MCF 10A (cell line): ENCODE measurements at places on chromosomes 1 and 21.

GRCh38 chr1:42592811-42593210 lies 65.4 kb upstream of the PPIH start:
- no peak for DNase-seq

GRCh38 chr1:67677408-67677807 lies 7.6 kb upstream of the GADD45A start:
- no peak for DNase-seq

GRCh38 chr1:236051242-236051791 lies 13.6 kb downstream of the NID1 start:
- DNase-seq, result no peak

DNA sequence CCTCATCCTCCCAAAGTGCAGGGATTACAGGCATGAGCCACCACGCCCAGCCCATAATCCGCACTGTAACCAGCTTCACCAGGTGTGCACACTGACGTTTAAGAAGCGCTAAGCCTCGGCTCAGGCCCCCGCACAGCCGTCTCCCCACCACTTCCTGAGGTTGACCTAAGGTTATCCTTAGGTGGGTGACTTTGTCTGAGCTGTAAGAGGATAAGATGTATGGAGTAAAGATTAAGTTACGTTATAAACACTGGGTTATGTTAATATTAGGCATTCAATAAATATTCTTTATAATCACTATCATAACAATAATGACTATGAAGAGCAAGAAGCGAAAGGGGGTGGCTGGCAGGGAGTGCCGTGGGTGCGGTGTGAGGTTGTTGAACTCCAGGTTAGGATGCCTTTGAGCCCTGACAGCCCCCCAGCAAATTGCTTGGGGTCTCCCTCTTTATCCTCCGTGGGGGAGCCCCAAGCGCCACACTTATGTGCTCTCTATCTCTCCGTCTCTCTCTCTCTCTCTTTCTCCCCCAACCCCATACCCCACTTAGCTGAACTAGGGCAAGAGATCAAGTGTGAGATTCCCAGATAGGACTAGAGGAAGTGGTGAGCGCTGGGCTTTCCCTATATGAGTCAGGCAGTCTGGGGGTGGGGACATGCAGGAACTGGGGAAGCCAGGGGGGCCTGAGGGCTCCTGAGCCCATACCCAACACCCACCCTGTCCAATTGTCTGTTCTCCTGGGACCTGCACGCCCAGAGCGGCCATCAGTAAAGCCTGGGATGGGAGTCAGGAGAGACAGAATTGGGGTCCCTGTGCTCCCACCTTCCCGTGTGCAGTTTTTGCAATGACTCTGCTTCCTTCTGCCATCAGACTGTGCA lies 7.6 kb downstream of the EFHD2 start:
- DNase-seq, result peak; percentile 91

DNA sequence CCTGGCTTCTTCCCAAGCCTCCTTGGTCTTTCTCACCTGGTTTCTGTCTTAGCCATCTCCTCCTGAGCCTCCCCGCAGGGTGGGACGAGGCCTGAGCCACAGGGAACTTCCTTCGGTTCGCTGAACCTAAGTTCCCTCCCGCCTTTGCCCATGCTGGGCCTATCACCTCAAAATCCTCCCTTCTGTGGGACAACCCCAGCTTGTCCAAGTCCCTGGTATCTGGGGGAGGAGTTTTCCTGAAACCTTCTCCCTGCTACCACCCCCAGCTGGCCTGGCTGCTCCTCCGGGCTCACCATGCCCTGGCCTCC lies 27.7 kb upstream of the VPS13D start:
- DNase-seq, result no peak

GRCh38 chr1:162861625-162862024 lies 650 bp upstream of the CCDC190 start:
- no peak for DNase-seq

DNA sequence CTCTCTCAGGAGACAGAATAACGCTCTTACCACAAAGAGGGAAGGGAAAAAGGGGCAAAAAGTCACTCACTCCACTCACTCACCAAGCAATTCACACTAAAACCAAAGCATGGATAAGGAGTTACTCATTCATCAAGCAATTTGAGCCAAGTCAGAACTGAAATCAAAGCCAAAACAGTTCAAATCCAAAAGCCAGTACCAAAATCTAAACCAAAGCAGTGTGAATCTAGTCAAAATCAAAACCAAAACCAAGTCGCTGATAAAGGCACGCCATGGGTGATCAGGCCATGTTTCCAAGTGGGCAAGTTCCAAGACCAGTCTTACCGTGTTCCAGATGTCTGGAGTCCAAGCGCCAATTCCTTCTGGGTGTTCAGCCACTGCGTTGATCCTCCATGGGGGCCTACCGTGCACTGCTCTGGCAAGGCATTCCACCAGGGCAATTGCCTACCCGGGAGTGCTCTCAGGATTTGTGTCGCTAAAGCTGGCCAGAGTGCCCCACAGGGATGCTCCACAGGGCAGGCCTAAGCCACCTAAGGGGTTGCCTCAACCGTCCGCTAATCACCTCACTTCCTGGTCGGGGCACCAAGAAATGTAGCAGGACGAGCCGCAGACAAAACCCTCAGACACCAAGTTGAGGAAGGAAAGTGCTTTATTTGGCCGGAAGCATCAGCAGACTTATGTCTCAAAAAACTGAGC lies 142.3 kb downstream of the TRIM33 start:
- no peak for DNase-seq

DNA sequence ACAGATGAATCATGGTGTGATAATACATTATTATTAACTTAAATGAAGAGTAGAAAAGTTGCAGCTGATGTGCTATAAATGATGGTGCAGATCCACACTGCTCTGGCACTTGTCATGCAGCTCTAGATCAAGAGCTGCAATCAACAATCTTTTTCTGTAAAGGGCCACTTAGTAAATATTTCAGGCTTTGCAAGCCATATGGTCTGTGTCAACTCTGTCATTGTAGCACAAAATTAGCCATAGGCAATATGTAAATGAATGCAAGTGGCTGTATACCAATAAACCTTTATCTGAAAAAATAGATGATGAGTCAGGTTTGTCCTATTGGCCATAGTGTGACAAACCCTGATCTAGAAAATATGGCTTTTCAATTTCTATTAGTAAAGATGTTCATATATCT lies 66.6 kb downstream of the RGS18 start:
- DNase-seq, result no peak

DNA sequence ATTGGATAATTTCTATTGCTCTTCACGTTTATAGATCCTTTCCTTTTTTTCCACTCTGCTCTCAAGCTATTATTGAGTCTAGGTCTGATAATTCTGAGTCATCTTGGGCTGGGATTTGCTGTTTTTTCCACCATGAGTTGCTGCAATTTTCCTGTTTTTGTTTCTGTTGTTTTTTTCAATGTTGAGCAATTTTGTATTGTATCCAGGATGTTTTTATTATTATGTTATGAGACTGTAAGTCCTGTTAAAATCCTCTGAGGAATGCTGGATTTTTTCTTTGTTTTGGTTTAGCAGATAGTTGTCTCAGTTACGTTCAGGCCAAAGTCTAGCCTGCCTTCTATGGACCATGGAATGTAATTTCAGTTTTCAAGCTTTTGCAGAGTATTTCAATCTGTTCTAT lies 13.0 kb upstream of the SLC35A3 start:
- peak; percentile 56 for DNase-seq

GRCh38 chr21:34530261-34530660 lies 18.3 kb upstream of the KCNE1 start:
- DNase-seq, result no peak

DNA sequence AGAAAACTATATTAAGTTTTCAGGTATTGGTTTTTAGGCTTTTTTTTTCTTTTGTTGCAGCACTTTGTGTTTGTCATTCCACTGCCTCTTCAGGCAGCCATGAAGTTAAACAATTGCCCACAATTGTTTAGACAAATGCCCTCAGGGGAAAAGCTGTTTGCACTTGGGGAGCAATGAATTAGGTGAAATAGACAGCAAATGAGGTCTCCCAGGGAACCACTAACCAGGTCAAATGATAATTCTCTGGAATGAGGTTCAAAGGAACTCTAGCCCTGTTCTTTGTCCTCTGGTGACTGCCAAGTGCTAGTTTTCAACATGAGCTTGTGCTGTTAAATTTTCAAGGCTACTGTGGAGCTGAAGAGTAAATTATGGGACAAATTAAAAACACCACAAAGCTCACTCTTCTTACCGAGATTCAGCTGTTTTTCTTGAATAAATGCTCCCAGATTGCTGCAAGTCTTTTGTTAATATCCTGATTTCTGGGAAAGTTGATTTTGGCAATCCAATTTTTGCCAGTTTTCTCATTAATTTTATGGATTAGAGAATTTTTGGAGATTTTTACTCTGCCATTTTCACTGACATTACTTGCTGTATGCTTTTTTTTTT lies 15.1 kb upstream of the MAB21L3 start:
- DNase-seq, result no peak

GRCh38 chr1:160154790-160155189 lies 3.4 kb downstream of the ATP1A4 start:
- no peak for DNase-seq

DNA sequence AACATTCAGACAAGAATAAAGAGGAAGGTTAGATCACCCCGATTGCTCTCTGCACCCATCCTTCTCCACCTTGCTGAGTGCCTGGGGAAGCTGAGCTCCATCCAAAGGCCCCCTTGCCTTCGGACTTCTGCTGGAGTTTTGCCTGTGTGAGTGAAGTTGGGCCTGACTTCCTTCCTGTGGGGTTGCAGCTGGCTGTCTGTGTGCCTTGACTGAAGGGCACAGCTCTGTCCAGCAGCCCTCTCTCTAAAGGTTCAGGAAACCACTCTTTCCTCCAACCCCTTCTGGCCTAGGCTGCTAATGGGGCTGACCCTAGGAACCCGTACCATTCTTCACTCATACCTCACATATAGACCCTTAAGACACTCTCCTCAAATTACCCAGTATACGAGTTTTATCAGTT lies 173.4 kb upstream of the HMCN1 start:
- no peak for DNase-seq

GRCh38 chr1:58165073-58165472 lies 381.5 kb downstream of the OMA1 start:
- no peak for DNase-seq

DNA sequence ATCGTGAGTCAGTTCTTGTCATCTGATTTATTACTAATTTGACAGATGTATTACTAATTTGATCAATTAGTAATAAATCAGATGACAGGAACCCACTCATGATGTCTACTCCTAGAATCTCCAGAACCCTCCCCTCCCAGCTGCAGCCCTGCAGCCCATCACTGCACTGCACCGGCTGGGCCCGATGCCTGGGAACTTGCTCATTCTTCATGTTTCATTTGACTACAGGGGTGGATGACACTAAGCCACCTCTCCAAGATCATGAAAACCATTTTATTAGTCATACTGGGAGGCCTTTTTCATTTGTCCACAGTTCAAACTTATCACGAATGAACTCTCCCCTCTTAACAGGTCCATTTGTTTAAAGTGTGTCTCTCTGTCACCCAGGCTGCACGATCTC lies 41.0 kb downstream of the KCNH1 start:
- DNase-seq, result no peak

DNA sequence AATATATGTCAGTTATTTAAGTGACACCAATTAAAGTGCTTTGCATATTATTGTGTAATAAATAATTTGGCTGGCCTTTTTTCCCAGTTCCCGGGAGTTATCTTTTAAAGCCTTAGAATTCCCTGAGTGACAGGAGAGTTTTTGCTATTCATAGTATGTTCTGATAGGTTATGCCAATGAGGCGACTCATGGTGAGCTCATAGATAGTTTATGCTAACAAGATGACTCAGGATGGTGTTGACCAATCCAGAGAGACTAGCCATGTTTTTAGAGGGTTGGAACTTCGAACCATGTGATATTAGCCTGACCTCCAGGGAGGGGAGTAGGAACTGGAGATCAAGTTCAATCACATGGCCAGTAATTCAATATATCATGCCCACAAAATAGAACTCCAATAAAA lies 310.8 kb downstream of the USP25 start:
- DNase-seq, result peak; percentile 15

- DNase-seq, result no peak
Measured at GRCh38 chr1:222867316-222867715, 52.5 kb downstream of the DISP1 start.

GRCh38 chr1:157596384-157596783 lies 1.5 kb downstream of the FCRL4 start:
- DNase-seq, result no peak

- DNase-seq, result no peak
Measured at GRCh38 chr1:223776826-223777454, 64.6 kb downstream of the CAPN2 start.

GRCh38 chr1:43981135-43981491 lies 2.1 kb downstream of the B4GALT2 start:
- DNase-seq, result no peak

DNA sequence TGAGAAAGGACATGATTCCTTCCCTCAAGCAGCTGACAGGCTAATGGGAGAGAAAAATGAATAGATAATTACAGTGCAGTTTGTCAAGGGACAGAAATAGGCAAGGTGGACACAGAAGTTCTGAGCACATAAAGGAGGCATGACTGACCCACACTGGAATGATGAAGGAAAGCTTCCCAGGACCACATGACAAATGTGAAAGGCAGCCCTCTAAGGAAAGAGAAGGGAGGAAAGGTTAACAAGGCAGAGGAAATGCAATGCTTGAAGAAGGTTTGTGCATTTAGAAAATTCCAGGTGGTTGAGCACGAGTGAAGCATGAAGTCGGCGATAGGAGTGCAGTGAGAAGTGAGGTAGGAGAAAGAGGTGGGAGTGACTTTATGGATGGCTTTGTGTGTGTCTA lies 37.4 kb downstream of the LAMC2 start:
- no peak for DNase-seq

- DNase-seq, result peak; percentile 51
Measured at GRCh38 chr1:163561580-163562295, 240.0 kb downstream of the NUF2 start.

DNA sequence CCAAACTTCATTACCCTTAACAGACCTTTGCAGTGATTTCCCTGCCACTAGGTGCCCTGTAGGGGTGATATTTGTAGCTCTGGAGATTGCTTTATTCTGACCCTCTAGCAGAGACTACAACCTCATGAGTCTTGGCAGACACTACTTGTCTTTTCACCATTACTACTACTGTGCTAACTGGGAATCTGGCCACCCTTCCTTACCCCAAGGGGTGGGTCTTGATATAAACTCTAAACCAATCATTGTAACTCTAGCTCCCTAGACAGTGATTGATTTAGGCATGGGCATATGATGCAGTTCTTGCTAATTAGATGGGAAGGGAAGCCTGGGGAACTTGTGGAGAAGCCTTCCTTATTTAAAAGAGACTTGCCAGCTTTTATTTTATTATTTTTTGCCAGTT lies 3.9 kb downstream of the KPNA6 start:
- no peak for DNase-seq

GRCh38 chr1:180611016-180611930 lies 20.5 kb upstream of the XPR1 start:
- no peak for DNase-seq

DNA sequence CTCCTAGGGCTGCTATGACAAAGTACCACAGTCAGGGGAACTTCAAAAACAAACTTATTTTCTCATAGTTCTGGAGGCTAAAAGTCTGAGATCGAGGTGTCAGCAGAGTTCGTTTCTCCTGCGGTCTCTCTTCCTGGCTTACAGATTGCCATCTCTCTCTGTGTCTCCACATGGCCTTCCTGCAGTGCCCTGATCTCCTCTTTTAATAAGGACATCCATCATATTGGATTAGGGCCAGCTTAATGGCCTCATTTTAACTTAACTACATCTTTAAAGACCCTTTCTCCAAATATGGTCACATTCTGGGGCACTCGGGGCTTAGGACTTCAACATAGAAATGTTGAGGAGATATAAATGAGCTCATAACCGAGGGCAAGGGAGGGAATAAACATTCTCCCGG lies 12.2 kb downstream of the C1orf74 start:
- no peak for DNase-seq
